CD4-positive, alpha-beta T cell treated with Interleukin-15 for 4 hours (primary cell): ENCODE measurements at places on chromosomes 6 and 20.
A peak's percentile ranks its signal among the peaks of the same experiment; 100 is the strongest.

DNA sequence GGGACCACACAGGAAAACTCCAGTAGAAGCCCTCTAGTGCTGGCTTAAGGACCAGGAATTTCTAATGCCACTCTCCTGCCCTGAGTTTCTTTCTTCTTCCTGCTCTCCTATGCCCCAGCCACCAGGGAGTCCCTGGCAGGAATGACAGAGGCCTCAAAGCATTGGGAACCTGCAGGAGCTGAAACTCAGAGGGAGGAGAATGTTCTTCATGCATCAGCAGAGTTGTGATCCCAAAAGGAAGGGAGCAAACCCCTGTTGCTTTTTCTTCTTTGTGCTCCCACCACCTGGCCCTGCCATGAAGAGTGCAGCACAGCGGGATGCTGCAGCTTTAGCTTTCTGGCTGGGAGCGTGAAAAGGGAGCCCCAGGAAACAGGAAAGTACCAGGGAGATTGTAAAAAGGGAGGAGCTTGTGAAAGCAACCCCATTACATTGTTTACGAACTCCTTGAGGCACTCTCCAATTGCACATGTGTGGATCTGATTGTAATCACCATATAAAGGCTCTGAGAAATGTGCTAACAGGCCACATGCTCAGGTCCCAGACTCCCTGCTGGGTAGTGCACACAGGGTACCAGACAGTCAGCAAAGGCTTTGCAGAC lies 34.7 kb upstream of the FKBP1A start:
- no peak for DNase-seq

DNA sequence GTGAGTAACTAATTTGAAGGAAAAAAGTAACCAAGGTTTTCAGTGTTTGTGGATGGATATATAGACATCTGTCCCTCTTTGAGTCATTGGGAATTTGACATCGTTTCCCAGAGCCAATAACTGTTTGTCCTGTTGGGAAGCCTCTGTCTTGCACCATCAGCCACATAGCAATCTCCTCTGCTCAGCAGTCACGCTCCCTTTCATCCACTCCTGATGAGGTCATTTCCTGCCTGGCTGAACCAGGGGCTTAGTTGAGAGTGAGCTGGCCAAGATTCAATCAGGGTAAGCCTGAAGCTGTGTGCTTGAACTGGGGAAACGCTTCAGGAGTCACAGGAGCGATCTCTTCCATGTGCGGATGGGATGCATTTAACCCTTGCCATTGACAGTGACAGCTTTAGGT lies 121.5 kb upstream of the FOXQ1 start:
- no peak for DNase-seq

DNA sequence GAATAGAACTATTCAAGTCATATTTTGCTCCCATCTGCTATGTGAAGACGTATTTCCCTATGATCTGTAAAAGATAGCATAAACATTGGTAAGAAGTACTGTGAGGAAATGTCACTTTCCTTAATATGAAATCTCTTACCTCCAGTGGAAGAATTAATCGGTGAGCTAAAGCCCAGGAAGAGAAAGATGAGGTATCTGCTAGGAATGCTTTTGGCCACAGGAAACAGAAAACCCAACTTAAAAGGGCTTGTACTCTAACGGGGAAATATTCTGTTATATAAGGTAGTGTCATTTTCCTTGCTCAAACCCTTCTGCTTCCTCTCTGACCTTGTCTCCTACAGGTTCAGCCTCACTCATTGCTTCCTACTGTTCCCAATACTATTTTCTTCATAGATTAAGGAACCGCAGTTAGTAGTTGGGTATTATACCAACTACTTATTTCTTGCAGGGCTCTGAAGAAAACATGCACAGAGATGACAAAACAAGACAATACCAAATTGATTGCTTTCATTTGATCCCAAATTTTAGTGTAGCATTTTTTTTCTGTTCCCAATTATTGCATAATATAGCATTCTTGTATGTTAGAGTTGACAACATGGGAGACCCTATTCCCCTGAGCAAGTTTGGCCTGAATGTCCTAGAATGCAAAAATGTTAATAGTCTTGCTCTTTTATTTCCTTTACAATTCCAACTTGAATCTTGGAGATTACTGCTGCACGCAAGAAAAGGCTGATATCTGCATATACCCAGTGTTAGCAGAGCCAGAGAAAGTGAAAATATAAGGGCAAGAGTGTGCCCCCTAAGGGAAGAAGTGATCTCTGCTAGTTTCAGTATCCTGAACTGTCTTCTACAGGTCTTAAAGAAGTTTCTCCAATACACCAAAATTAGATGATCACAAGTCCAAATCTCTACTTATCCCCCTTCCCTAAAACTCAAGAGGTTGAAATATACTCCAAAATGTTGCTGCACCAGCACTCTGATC lies 65.3 kb downstream of the AFG1L start:
- no peak for DNase-seq

DNA sequence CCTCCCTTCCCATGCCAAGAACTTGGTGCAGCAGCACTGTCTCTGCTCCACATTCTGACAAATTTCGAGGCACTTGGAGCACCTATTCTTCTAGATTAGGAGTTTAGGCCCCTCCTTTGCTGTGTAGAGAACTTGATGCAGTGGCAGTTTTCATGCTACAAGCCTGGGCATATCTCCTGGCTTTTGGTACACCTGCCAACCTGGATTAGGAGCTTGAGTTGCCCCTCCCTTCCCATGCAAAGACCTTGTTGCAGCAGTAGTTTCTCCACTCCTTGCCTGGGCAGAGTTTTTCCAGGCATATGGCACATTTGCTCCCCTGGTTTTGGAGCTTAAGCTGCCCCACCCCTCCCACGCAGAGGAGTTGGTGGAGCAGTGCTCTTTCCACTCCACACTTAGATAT lies 956.1 kb downstream of the EYS start:
- no peak for DNase-seq

DNA sequence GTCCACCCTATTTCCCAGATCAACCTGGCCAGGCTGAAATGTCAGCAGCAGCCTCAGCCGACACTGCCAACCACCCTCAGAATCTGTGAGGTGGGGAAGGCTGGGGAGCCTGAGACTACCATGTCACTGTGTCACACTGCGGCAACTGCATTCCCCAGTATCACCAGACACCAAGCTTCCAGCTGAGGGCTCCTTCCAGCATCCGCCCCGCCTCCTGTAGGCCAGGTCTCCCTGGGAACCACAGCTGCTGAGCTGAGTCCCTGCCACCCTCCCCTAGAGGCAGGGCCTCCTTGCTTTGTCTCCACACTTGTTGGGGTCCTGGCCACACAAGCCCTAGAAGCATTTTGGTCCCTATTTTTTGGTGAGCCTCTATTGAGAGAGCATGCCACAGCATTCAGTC lies 115.7 kb downstream of the UNC5CL start:
- DNase-seq, result no peak

- DNase-seq, result peak; percentile 85
These were observed 100.4 kb upstream of the MLN start for GRCh38 chr6:33904050-33904746.

GRCh38 chr20:19510611-19511010 lies 247.4 kb upstream of the RIN2 start:
- no peak for DNase-seq
